Activated naive CD4-positive, alpha-beta T cell (primary cell): ENCODE measurements at places on chromosomes 2 and 18.

DNA sequence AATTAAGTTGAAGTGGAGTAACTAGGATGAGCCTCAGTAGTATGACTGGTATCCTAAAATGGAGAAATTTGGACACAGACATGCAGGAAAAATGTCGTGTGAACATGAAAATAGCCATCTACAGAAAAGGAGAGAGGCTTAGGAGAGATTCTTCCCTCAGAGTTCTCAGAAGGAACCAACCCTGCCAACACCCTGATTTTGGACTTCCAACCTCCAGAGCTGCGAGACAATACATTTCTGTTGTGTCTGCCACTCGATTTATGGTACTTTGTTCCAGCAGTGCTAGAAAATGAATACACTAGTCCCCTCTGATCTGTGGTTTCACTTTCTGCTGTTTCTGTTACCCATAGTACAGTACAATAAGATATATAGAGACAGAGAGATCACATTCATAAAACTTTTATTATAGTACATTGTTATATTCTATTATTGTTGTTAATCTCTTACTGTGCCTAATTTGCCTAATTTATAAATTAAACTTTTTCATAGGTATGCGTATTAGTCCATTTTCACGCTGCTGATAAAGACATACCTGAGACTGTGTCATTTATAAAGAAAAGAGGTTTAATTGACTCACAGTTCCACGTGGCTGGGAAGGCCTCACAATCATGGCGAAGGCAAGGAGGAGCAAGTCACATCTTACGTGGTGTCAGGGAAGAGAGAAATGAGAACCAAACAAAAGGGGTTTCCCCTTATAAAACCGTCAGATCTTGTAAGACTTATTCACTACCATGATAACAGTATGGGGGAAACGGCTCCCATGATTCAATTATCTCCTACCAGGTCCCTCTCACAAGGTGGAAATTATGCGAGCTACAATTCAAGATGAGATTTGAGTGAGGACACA is 41.3 kb downstream of the PLEKHA3 start:
- DNase-seq: no peak

DNA sequence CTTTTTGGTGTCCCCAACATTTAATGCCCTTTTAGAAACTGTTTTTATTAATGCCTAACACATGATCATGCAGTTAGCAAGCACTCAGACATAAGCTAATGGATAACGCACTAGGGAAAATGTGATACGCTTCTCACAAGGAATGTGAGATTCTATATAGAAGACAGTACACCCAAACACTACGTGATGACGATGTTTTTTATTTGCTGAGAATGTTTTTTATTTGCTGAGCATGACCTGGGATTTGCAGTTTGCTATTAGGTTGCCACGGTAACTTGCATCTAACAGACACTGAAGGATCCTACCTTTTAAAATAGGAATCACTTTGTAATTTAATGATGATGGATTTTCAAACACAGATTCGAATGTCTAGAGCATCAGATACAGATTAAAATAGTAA is 4.9 kb downstream of the SMC6 start:
- DNase-seq: no peak

GRCh38 chr18:42425025-42425424 is 470.0 kb downstream of the PIK3C3 start:
- no peak for DNase-seq

- DNase-seq: no peak
Measured at GRCh38 chr2:239456940-239457339, 56.1 kb upstream of the HDAC4 start.
